ENCODE measurements at places on chromosomes 12 and 14.

GRCh38 chr12:69616025-69616424 lies 5.3 kb upstream of the LRRC10 start:
- no peak for DNase-seq

DNA sequence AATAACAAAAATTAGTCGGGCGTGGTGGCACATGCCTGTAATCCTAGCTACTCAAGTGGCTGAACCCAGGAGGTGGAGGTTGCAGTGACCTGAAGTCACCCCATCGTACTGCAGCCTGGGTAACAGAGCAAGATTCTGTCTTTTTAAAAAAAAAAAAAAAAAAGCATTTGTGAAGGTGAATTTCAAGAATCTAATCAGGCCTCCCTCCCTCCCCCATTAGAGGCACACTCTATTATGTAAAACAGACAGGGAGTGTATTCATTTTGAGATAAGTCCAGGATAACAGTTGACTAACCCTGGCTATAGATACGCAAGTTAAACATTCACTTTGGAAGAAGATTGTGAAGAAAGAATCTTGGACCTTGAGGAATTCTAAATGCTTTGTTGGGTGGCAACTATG lies 2.9 kb downstream of the RESF1 start:
- DNase-seq: no peak

- DNase-seq: peak; percentile 77
Measured at GRCh38 chr14:87869619-87870583, 123.1 kb downstream of the GALC start.

GRCh38 chr14:90616313-90616712 lies 199.9 kb downstream of the TTC7B start:
- DNase-seq: no peak

- no peak for DNase-seq
Measured at GRCh38 chr12:47394070-47394469, 311.8 kb downstream of the RPAP3 start.

GRCh38 chr12:64912516-64913255 lies 88.2 kb downstream of the TBC1D30 start:
- no peak for DNase-seq
